ENCODE measurements at places on chromosomes 2 and 18. TPM values are rescaled to one million over a fixed set of nuclear protein-coding genes. Genes with fewer than 3 reads are reported as not detected.

CYP27A1 gene
- 15.8 TPM for total RNA-seq

PRSS56 gene
- not detected for total RNA-seq

DNA sequence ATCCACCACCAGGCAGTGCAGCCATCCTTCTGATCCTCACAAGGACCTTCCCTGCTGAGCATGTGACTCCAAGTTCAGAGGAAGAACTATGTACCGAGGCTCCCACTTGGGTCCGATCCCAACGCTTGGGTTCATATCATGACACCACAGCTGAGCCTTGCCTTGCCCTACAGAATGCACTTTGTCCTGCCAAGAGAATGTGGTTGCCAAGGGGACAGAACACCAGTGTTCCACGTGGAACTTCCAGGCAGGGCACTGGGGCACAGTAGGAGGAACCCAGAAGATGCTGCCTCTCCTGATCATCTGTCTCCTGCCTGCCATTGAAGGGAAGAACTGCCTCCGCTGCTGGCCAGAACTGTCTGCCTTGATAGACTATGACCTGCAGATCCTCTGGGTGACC is at the start of gene TEX51:
Gene TEX51 (plus strand): TSS at position 255 of the 400 bp plus-strand sequence. CDS start 29 bp downstream, at position 284.
- DNase-seq, result no peak

GRCh38 chr2:1652034-1652790 is 92.1 kb downstream of the PXDN start:
- DNase-seq, result no peak

GRCh38 chr2:54428108-54428831 is 27.9 kb upstream of the SPTBN1 start:
- no peak for DNase-seq

DNA sequence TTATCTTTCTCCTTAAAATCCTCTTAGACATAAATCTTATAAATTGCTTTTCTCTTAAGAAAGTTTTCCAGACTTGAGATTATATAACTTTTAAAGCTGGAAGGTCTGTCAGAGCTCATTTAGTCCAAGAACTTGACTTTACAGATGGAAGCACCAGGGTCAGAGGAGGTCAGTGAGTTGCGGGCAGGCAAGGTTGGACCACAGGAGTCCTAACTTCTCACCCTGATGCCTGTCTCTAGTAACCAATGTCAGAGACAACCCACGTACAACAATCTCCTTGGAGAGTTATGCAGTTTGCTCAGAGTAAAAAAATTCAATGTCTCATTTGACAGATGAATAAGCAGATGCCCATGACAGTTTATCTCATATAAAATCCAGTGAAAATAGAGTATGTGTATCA is 203.9 kb downstream of the DLGAP1 start:
- DNase-seq, result no peak

- no peak for DNase-seq
These were observed 248.1 kb downstream of the MEIS1 start for GRCh38 chr2:66683064-66683463.

GRCh38 chr2:182406221-182406620 is 20.6 kb downstream of the PDE1A start:
- DNase-seq, result no peak

- DNase-seq, result no peak
These were observed 634 bp downstream of the PTPRM start for GRCh38 chr18:7567474-7568425.

DNA sequence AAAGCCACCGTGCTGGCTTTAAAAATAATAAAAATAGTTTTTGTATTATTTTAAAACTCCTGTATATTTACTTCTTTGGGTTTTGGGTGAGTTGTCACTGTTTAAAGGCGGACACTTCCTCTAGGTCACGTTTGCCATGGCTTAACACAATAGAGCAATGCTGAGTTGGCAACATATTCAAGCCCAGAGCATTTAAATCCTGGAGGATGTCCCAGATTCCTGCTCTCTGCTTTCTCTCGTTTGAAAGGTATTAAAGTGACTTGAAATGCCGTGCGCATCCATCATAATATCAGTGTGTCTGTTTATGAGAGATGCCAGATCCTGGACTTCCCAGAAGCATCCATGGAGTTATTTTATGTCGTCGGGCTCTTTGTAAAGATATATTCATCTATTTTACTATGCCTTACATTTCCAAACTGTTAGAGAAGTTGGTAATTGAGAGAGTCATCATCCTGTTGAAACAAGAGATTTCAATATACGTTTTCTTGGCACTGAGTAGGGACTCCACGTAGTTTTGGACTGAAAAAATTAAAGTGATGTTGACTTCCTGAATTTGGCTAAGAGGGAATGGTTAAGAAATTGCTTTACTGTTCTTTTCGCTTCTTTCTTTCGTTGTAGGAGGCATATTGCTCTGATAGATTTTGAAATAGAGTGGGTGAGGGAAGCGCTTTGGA is 150.6 kb downstream of the ZNF236 start:
- no peak for DNase-seq

All from glomerular endothelial cell (primary cell).